Fibroblast of upper back skin (primary cell): ENCODE measurements at places on chromosomes 7 and 10.
A peak's percentile ranks its signal among the peaks of the same experiment; 100 is the strongest.

DNA sequence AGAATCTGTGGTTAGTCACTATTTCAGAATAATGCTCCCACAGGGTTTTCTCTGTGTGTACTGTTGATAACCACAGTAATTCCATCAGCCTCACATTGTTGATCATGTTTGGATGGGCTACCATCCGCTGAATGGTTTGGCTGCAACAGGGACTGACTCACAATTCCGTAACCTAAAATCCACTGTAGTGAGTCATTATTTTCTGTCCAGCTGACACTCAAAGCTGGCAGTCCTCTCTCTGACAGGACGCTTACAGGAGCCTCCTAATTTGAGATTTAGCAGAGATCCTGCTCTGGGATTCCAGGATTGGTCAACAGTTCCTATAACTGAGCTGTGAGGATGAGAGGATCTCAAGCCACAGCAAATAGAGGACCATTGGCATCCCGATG, 32.7 kb downstream of the VWA2 start:
- peak; percentile 96 for DNase-seq

DNA sequence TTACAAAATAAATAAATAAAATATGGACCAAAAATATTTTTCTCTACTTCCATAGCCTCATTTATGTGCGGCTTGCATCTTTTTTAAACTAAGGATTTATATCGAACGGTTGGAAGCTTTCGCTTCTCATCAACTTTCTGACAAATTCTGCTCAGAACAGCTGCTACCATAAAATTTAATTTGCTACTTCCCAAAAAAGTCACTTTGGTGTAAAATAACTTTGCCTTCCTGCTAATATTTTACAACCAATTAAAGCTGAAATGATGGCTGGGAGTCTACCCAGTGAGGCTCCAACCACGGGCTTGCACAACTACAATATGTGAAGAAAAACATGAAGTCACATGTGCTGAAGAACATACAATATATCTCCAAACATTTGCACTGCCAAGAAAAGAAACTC, 253.1 kb upstream of the NEBL start:
- DNase-seq = no peak

GRCh38 chr10:18254086-18254485, 113.9 kb downstream of the CACNB2 start:
- DNase-seq = peak; percentile 29

DNA sequence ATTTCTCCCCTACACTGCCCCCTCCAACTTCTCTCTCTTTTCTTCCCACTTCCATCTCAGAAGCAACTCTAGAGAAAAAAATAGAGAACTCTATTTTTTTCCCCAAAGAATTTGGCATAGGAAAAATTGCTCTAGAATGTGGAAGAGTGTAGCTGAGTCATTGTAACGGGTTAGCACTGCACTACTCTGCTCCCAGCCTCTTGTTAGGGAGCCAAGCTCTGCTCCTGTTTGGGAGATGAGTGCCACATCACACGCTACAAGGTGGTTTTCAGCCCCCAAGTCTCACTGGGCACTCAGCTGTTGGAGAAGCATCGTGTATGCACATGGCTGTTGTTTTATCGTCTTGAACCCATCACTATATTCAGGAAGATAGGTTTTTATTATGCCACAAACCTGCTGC, 136.4 kb downstream of the BMPER start:
- DNase-seq = peak; percentile 52

DNA sequence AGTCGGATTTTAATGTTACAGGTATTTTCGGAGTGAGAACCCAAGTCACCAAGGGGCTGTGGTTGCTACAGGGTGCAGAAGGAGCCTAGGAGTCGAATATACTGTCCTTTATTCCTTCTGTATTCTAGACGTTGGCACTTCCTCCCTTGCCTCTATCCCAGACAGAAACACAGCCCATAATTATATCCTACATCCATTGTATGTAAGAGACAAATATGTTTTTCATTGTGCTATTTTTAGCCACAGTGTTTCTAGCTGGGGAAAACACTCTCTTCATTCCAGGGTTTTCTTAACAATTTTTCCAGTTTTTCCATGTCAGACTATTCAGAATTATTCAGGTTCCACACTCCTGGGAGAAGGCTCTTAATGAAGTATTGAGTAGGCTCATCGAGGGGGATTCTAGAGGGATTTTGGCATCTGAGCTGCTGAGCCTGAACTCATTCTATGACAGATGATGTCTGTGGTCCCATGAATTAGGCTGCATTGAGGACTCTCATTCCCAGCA, 32.6 kb downstream of the KIAA1217 start:
- DNase-seq = peak; percentile 19

GRCh38 chr10:48287417-48288391, 13.2 kb upstream of the FRMPD2 start:
- no peak for DNase-seq

GRCh38 chr10:33133557-33133956, 175.5 kb upstream of the ITGB1 start:
- DNase-seq = peak; percentile 40

DNA sequence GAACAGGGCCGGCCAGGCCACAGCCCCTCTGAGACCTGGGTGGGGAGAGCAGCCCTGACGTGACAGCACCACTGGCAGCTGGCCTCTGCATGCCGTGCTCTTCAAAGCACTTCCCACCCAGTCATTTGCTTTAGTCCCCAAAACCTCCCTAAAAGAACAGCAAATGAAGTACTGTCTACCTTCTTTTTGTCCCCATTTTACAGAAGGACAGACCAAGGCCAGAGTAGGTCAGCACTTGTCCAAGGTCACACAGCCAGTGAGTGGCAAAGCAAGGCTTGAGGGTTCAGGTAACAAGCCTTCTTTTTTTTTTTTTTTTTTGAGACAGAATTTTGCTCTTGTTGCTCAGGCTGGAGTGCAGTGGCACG, 15.1 kb downstream of the ATP6V1F start:
- DNase-seq = no peak

- DNase-seq = peak; percentile 21
Observed at GRCh38 chr7:144834641-144835144, 1.2 kb downstream of the TPK1 start.

- DNase-seq = no peak
Observed at GRCh38 chr7:11369696-11370095, 396.0 kb downstream of the PHF14 start.

DNA sequence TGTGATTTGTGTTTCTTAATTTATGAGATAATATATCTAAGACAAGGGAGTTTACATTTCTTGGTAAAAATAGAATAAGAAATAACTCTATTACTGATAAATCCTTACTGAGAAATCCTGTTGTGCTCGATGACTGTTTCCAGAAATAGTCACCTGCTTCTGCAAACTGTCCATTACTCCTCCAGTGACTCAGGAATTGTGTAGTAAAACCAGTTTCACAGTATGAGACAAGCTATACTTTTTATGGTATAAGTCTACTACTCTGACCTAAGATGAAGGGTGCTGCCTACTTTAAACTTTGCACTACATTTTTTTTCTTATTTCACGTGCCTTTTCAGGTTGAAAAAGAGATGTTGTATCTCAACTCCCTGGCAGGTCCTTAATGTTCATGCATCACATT, 6.8 kb upstream of the ANKRD22 start:
- no peak for DNase-seq

- DNase-seq = no peak
Observed at GRCh38 chr10:130141038-130141437, 4.8 kb downstream of the GLRX3 start.

DNA sequence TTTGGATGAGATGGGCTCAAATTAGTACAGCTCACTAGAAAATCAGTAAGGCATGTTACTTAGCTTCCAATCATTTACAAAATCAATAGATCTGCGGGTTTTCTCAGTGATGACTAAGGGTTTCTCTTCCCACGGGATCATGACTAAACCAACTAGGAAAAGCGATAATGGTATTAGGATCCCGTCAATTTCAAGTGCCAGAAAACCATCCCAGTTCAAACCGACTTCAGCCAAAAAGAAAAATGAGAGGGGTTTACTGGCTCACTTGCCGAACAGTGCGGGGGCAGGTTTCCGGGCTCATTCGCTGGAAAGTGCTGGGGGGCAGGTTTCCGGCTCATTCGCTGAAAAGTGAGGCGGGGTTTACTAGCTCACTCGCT, 62.1 kb upstream of the LYZL2 start:
- DNase-seq = peak; percentile 99

DNA sequence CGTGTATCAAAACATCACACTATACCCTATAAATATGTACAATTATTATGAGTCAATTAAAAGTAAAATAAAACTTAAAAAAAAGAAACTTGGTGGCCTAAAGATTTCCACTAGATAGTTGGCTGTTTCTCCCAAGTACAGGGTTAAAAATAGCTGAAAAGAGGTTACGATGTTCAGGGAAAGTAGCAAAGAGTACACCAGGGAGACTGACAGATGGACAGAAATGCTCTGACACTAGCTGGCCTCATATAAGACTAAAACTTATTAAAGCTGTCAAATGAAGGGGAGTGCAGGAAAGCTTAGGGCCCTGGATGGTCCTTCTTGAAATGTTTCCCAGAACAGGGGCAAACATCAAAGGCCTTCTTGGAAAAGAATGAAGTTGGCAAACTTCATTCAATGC, 51.3 kb downstream of the TCAF1 start:
- DNase-seq = no peak

DNA sequence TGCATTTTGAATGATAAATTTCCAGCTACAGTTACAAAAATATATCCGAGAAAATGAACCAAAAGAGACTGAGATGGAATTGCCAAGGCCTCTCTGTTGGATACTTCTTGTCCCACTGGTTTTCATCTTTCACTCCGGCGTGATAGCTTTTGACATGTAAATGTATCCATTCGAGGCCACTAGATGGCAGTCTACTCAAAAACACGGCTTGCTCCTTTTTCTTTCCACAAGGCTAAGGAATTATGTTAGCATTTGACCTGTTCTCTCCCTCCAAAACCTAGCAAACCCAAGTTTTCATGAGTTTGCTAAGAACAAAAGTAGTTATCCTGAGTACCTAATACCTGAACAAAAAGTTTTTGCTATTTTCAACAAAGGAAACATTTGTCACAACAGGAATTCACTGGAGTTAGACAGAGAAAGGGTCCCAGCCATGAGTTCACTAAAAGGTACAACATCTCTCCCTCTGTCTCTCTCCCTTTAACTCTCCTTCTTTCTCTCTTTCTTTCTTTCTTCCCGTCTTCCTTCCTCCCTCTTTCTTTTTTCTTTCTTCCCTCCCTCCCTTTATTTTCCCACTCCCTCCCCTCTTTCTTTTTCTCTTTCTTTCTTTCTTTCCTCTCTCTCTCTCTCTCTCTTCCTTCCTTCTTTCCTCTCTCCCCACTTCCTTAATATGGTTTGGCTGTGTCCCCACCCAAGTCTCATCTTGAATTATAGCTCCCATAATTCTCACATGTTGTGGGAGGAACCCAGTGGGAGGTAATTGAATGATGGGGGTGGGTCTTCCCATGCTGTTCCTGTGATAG, 207.9 kb upstream of the MYO3A start:
- DNase-seq = peak; percentile 32

GRCh38 chr10:128711806-128712205, 585.6 kb upstream of the MKI67 start:
- DNase-seq = peak; percentile 12

DNA sequence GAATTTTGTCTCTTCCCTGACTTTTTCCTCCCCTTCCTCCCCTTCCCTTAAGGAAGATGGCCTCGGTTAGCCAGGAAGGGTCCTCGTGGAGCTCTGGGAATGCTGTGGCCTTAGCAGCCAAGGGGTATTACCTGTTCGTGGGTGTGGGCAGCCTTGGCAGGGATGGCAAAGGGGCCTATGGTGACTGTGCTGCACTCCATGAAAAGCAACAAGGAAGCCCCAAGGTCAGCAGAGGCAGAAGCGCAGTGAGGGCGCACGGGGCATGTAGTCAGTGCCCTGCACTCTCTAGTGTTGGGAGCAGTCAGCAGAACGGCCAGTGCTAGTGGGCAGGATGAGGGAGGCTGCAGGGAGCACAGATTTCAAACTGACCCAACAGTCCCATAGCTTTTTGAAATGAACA, 191.8 kb downstream of the ADARB2 start:
- no peak for DNase-seq

GRCh38 chr7:150902078-150903033, 50.0 kb downstream of the AOC1 start:
- DNase-seq = no peak

DNA sequence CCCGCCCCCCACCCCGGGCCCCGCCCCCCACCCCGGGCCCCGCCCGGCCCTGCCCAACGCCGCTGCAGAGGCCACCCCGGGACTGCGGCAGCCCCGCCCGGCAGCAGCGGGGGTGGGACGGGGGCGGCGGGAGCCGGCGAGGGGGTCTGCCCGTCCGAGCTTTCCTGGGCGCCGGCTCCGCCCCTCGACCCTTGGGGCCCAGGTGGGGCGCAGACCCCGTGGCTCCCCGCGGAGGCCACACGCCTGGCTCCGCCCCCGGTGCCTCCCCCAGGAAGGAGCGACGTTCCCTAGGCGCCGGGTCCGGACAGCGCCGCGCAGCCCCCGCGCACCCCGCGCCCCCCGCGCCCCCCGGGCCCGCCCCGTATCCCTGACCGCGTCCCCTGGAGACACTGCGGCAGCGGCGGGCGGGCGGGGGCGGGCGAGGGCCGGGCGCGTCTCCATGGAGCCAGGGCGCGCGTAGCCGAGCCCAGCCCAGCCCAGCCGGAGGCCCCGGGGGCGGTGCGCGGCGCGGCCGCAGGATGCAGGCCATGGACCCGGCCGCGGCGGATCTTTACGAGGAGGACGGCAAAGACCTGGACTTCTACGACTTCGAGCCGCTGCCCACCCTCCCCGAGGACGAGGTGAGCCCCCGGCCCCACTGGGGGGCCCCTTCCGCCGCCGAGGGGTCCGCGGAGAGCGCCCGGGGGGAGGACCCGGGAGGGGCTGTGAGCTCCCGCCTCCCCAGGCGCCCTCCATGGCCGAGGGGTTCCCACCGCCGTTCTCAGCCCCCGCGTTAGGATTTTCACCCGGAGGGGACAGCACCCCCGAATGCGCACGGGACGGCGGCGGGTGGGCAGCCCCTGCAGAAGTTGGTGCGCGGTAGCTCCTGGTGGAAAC, at the start of gene KNDC1:
KNDC1 (plus strand) TSS at position 270 of the 876 bp plus-strand sequence; CDS start at position 519, 249 bp downstream.
- peak; percentile 1 for DNase-seq

GRCh38 chr7:17005271-17005670, 123.5 kb upstream of the AGR3 start:
- DNase-seq = no peak

DNA sequence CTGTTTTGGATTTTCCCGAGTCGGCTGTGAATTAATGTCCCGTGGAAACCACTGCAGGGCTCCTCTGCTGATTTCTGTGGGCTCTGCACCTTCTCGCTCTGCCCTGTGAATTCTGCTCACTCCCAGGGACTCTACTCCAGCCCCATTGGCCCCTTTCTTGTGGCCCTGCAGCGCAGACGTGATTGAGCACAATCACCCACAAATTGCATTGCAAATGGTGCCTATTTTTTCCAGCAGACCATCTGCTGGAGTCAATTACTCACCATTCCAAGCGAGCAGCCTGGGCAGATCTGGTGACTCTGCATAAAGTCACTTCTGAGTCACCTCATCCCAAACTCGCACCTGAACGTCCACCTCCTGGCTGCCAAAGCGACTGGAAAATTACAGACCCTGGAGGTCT, 235.8 kb downstream of the PAXIP1 start:
- DNase-seq = peak; percentile 4
